Left ventricle myocardium superior (tissue), 1 donor: ENCODE measurements at places on chromosomes 5 and 9. TPM values are rescaled to one million over a fixed set of nuclear protein-coding genes. Genes with fewer than 3 reads are reported as not detected.

GRCh38 chr5:146025681-146026080, 79.7 kb downstream of the PLAC8L1 start:
- DNase-seq, result no peak

DNA sequence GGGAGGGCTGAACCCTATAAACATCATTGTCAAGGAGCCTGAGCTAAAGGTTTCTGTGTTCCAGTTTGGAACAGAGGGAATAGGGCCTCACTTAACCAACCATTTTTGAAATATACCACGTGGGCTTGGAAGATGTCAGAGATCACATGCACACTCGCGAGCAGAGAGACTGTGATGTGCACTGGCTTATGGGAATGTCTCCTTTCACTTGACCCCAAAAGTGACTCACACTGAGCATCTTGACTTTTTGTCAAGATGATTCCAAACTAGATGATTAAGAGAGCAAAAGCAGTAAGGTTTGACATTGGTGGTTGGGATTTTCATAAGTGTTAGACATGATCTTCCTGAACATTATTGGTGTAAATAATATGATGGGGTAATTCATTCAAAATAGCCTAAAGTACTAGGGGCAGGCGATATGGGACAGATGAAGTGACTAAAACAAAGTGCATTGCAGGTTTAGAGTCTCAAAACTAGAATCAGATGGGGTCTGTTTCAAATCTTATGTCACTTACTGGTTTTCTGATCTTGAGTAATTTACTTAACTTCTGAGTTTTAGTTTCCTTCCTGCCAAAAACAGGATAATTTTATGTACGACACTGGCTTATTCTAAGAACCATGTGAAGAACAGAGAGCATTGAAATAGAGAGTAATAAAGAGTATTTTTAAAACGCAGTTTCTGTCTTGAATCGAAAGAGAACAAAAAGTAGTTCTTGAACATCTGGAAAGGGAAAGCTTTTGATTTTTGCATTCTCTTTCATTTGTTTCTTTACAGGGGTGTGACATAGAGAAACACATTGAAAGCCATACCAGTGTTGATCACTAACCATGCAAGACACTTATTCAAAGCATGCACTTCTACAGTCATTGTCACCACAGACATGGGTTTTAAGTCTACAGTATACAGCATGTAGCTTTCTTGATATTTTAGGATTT, 383.0 kb downstream of the DIRAS2 start:
- no peak for DNase-seq

- no peak for DNase-seq
Observed at GRCh38 chr5:137758715-137759306, 4.6 kb upstream of the HNRNPA0 start.

DNA sequence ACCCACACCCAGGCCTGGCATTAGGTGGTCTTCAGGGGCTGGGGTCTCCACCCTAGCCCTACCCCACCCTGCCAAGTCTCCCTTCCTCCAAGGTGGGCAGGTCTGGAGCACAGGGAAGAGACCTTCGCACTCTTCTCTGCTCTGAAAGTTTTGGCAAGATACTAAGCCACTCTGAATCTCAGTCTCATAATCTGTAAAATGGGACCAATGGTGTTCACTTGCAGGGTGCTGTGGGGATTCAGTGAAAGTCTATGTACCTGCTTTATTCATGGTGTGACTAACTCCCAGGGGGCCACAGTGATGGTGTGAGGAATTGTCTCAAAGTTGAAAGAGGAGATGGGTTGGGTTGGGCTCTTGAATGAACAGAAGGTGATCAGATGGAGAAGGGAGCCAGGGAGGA, 25.0 kb downstream of the LHX2 start:
- no peak for DNase-seq

Gene WNK2
- total RNA-seq, result 250 TPM

- DNase-seq, result no peak
Observed at GRCh38 chr5:179124853-179125788, 64.9 kb downstream of the ZNF354C start.

- DNase-seq, result no peak
Observed at GRCh38 chr9:98356953-98357690, 101.7 kb upstream of the TBC1D2 start.
